ENCODE measurements at places on chromosomes 6 and 20.

DNA sequence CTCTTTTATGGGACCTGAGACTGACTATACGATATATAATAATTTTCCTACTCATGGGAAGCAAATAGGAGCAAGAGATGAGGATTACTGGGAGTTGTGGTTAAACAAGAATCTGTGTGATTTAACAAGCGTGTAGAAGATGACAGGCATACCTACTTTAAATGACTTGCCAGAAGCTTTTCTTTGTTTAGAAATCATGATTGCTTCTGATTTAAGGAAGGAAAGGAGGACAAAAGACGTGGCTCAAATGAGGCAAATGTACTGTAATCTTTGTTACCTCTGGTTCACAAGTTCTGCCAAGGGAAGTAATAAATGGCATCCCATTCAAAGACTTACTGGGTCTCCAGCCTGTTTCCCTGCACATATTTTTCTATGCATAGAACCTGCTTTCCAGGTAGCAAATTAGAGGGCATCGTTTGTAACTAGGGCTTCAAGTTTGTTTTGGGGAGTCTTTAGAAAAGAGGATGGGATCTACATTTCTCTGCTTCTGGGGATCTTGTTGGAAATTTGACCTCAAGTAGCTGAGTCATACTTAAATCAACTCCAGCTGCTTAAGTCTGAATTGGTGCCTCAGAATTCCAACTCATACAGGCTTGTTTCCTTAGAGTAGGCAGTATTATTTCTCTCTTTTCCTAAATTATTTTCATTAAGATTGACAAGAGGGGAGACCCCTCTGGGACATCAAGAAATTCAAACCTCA is 2.9 kb upstream of the TRMT11 start:
- DNase-seq = no peak

DNA sequence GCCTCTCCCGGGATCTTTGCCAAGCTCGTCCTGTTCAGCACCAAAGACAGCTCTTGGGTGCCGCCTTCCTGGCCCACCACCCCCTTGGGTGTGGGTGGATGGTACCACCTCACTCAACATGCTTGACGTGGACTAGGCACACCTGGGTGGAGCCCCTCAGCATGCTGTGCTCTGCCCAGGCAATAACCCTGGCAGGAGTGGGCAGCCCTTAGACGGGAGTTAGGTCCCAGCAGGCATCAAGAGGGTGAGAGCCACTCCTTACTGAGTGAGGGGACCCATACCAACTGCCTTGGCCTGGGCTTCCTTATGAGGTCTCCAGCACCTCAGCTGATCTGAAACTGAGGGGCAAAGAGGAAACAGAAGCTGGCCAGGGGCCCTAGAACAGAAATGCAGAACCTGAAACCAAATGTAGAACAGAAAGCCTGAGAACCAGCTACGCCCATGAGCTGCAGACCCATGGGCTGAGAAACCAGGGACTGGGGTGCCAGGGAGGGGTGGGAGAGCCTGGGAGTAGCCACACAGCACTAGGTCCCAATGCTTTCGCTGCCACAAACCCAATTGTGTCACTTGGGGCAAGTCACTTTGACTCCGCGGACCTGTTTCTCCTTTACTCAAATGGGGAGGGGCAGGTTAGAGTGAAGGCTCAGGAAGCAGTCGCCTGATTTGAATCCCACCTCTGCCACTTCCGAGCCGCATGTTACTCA is 2.0 kb downstream of the FGD2 start:
- no peak for DNase-seq

DNA sequence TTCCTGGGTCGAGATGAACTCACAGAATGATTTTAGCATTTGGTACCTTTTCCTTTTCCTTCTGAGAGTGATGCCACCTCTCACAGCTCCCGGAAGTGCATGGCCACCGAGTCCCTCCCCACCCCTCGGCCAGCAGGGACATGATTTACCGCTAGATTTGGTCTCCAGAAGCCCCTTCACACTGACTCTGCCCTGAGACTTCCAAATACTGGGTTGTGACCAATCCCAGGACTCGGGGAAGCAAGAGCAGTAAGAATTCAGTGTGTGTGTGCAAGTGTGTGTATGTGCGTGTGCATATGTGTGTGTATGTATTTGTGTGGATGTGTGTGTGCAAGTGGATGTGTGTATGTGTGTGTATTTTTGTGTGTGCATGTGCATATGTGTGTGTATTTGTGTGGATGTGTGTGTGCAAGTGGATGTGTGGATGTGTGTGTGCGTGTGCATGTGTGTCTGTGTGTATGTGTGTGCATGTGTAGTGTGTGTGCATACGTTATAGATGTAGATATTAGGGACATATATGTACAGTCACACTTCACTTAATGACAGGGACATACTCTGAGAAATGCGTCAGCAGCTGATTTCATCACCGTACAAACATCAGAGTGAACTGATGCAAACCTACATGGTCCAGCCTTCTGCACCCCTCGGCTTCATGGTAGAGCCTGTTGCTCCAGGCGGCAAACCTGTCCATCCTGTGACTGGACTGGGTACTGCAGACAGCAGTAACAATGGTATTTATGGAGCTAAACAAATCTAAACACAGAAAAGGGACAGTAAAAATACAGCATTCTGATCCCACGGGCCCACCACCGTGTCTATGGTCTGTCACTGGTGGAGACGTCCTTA is 374.5 kb downstream of the TAF4 start:
- DNase-seq = no peak

DNA sequence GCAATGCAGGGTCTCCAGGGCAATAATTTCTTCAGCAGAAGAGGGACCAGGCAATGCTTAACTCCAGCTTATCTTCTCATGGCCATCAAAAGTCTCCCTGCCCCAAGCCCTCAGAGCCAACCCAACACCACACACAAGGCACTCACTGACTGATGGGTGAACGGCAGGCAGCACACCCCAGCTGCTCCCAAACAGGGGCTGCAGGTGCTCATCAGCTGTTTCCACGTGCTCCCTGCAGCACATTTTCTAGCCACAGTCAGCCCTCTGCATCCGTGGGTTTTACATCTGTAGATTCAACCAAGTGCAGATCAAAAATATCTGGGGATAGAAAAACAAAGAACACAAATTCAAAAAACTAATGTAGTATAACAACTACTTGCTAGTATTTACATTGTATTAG is 4.0 kb upstream of the GABRR1 start:
- no peak for DNase-seq

DNA sequence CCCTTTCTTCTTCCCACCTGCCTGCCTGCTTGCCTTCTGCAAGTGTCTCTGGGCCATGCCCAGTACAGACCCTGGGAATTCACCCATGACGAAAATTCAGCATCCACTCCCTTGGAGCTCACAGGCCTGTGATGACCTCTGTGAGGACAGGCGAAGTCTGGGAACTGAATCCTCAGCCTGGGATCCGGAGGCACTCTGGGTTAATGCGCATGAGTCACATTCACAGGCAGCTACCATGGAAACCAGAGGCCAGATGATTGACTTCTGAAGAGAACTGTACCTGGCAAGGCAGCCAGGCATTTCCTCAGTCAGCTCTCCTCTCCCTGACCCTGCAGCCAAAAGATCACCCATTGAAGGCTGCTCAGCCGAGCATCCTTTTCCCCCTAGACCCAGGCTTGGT is 41.0 kb downstream of the SLC9A8 start:
- peak; percentile 53 for DNase-seq

GRCh38 chr6:43950731-43951062 is 176.6 kb downstream of the MRPL14 start:
- no peak for DNase-seq

Data from pulmonary artery endothelial cell (primary cell).